Skin of body (tissue), 3 donors: ENCODE measurements at places on chromosomes 3 and 15. TPM values are rescaled to one million over a fixed set of nuclear protein-coding genes. Genes with fewer than 3 reads are reported as not detected.

Gene PRR20G
- total RNA-seq: not detected

Gene TRH
- not detected for total RNA-seq

Gene CPLX3
- 0.20 TPM for total RNA-seq

Gene SCAPER
- total RNA-seq: 29.2 TPM

Gene NSUN3
- total RNA-seq: 25.1 TPM

Gene TNFAIP8L3
- 5.8 TPM for total RNA-seq

Gene KCNH8
- total RNA-seq: 2.0 TPM

Gene LRTM1
- 7.4 TPM for total RNA-seq

Gene TRPM1
- total RNA-seq: 3.5 TPM

Gene FANCD2OS
- not detected for total RNA-seq

Gene TP63
- total RNA-seq: 86.9 TPM

Gene GNAT1
- total RNA-seq: 0.20 TPM

Gene CCNB2
- total RNA-seq: 12.6 TPM

Gene TMEM207
- not detected for total RNA-seq

Gene NR1I2
- total RNA-seq: 0.10 TPM

Gene COL6A5
- 0.30 TPM for total RNA-seq

Gene SNRPN
- 58.2 TPM for total RNA-seq

Gene RYR3
- 6.3 TPM for total RNA-seq

Gene BUB1B
- total RNA-seq: 17.6 TPM

Gene VEPH1
- 6.4 TPM for total RNA-seq

Gene PAQR5
- 7.2 TPM for total RNA-seq

Gene CADPS
- 2.4 TPM for total RNA-seq

Gene TJP1
- 76.4 TPM for total RNA-seq

Gene KNL1
- total RNA-seq: 11.8 TPM

Gene MUSTN1
- total RNA-seq: 9.6 TPM

Gene LMAN1L
- total RNA-seq: 0.20 TPM
